ENCODE measurements at places on chromosomes 1 and 21.

- DNase-seq: no peak
These were observed 33.4 kb upstream of the SLC2A1 start for GRCh38 chr1:42992054-42992571.

GRCh38 chr1:81549588-81550127, 251.1 kb upstream of the ADGRL2 start:
- DNase-seq: no peak

DNA sequence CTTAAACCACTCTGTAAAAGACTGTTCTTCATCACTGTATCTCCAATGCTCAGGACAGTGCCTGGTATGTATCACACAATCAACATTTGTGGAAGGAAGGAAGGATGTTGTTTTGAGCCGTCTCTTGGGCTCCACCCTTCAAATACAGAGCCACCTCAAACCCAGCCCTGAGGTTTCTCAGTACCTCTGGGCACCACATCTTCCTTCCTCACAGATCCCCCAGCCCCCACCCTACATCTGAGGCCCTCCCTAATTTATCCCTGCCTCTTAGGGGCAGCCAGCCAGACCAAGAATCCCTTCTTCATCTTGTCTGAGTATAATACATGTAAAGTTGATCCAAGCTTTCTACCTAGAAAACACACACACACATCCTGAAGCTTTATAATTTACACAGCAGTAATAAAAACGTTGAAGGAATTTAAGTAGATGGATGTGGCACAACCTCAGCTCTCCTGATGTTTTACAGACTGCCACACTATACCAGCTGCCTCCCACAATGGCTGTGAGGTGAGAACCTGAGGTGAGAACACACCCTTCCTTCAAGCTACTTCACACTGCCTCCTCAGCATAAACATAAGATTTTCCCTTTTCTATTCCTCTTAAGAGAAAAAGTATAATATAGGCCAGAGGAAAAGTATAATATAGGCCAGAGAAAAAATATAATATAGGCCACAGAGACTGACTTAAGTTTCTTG, 48.5 kb downstream of the CDC7 start:
- DNase-seq: no peak

GRCh38 chr1:20032425-20032824, 37.6 kb upstream of the PLA2G5 start:
- DNase-seq: no peak

DNA sequence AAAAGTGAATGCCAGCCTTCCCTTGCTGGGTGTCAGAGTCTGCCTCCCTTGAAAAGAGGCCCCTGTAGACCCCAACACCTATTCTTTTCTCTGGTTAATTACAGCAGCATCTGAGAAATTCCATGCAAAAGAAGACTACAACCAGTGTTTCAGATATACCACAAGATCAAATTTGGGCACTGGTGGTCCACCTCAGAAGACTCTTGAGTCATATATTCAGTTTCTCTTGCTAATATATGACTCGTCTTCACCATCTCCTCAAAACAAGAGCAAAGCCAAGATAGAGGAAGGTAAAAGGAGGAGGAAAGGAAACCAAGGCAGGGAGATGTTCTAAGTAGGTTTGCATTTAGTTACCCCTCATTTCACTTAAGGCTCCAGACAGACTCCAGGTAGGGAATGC, 259.9 kb downstream of the ZNF648 start:
- no peak for DNase-seq

Measured in posterior cingulate gyrus (tissue), 11 donors.